ENCODE measurements at places on chromosomes 4 and X.

GRCh38 chrX:6052111-6052745, 176.4 kb downstream of the NLGN4X start:
- no peaks in the 10 kb centered on the region for H3K36me3 ChIP-seq
- H3K4me3 ChIP-seq: no peak overlapping the region
- DNase-seq: no peak
- H3K27ac ChIP-seq: no peak overlapping the region
- no peaks in the 10 kb centered on the region for H3K27me3 ChIP-seq

DNA sequence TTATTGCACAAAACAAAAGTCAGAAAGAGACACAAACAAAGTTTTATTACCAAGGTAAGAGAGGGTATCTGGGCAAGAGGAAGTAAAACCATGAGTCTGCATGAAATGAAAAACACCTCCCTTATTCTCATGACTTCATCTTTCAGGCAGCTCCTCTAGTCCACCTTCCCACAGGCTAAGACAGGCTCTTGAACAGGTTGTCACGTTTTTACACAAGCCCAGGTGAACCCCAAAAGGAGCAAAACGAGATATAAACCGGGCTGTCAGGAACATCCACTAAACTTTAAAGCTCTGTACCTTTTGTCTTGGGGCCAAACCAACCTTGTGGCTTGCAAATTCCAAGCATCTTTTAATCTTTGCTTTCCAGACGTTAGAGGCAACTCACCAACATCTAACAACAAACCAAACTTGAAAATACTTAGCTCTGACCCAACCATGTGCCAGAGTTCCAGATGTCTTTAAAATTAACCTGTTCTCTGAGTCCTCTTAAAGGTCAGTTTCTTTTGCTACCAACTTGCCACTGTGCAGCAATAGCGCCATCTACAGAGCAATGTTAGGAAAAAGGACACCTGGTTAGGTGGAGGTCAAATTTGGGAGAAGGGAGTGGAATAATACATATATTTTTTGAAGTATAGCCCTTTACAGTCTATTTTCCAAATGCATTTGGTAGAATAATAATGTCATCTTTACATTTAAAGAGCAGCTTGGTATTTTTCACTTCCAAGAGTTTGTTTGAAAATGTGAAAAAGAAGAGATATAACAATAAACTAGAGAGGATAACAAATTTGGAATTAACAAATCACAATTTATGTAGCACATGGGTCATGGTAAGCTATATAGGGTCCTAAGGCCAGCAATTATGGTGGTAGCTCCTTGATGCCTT, 73.1 kb downstream of the QRFPR start:
- H3K4me3 ChIP-seq: no peak overlapping the region
- no peaks in the 10 kb centered on the region for H3K4me1 ChIP-seq
- H3K36me3 ChIP-seq: no peaks in the 10 kb centered on the region
- H3K27me3 ChIP-seq: no peaks in the 10 kb centered on the region
- H3K27ac ChIP-seq: no peak overlapping the region

GRCh38 chrX:24025741-24026403, 1.1 kb downstream of the KLHL15 start:
- no peaks in the 10 kb centered on the region for H3K4me1 ChIP-seq
- peak overlapping the region; percentile 86 for H3K27ac ChIP-seq
- H3K4me3 ChIP-seq: peak overlapping the region; percentile 84
- no peaks in the 10 kb centered on the region for H3K27me3 ChIP-seq
- H3K36me3 ChIP-seq: no peaks in the 10 kb centered on the region

DNA sequence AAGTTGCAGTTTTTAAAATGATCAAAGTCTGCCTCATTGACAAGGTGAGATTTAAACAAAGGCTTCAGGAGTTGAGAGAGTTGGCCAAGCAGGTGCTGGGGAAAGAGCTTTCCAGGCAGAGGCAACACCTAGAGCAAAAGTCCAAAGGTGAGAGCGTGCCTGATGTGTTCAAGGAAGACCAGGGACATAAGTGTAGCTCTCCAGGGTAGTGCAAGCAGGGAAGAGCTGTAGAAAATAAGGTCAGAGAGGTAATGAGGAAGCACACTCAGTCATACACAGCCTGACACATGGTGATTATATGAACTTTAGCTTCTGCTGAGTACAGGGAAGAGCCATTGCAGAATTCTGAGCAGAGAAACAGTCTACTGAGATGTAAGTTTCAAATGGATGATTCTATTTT, 265.0 kb upstream of the NWD2 start:
- H3K4me3 ChIP-seq: no peak overlapping the region
- H3K27ac ChIP-seq: no peak overlapping the region
- H3K27me3 ChIP-seq: no peaks in the 10 kb centered on the region
- H3K36me3 ChIP-seq: no peaks in the 10 kb centered on the region
- DNase-seq: no peak

DNA sequence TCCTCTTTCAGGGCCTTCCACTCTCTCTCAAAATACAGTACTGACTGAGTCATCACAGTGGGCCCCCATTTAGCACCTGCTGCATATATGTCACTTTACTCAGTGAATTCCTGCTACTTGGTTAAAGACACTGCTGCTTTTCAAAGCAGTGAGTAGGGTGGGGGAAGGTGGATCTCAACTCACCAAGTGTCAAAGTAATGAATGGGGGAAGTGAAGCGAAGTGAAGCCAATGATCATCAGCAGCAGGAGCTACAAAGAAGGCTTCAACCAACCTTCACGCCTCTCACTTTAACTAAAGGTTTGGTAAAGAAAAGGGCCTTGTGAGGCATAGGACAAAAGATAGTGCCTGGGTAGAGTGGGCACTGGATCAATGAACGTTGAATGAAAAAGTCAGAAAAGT, 424.1 kb downstream of the SMARCA1 start:
- no peaks in the 10 kb centered on the region for H3K4me1 ChIP-seq
- H3K27ac ChIP-seq: no peak overlapping the region
- no peak for DNase-seq
- no peaks in the 10 kb centered on the region for H3K36me3 ChIP-seq
- H3K27me3 ChIP-seq: no peaks in the 10 kb centered on the region

DNA sequence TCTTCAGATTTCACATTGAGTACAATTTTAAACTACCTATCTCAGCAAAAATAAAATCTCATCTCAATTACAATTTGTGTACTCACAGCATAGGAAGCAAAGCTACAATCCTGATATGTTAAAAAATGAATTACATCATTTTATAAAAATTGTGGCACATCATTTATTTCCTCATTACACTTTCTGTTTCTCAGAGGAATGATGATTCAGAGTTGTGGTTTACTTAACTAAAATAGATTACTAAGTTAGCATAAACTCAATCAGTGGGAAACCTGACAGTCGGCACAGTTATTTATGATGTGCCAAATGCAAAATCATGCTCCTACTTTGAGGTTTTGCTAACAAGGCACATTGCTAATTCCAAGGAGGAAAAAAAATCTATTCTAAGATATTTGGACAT, 325.0 kb downstream of the FBXO8 start:
- H3K4me3 ChIP-seq: no peak overlapping the region
- H3K36me3 ChIP-seq: no peaks in the 10 kb centered on the region
- H3K27me3 ChIP-seq: no peaks in the 10 kb centered on the region
- no peaks in the 10 kb centered on the region for H3K4me1 ChIP-seq

- no peak overlapping the region for H3K27ac ChIP-seq
- peaks cover 3% of the 10 kb centered on the region for H3K27me3 ChIP-seq
- no peaks in the 10 kb centered on the region for H3K36me3 ChIP-seq
- no peak for DNase-seq
- H3K4me1 ChIP-seq: no peaks in the 10 kb centered on the region
These were observed 532.8 kb downstream of the RPA4 start for GRCh38 chrX:97416461-97416860.

- H3K4me1 ChIP-seq: peaks cover 7% of the 10 kb centered on the region
- H3K36me3 ChIP-seq: no peaks in the 10 kb centered on the region
- peak; percentile 73 for DNase-seq
- no peaks in the 10 kb centered on the region for H3K27me3 ChIP-seq
- H3K4me3 ChIP-seq: peak overlapping the region; percentile 86
These were observed 855 bp downstream of the KLF3 start for GRCh38 chr4:38664706-38665401.

DNA sequence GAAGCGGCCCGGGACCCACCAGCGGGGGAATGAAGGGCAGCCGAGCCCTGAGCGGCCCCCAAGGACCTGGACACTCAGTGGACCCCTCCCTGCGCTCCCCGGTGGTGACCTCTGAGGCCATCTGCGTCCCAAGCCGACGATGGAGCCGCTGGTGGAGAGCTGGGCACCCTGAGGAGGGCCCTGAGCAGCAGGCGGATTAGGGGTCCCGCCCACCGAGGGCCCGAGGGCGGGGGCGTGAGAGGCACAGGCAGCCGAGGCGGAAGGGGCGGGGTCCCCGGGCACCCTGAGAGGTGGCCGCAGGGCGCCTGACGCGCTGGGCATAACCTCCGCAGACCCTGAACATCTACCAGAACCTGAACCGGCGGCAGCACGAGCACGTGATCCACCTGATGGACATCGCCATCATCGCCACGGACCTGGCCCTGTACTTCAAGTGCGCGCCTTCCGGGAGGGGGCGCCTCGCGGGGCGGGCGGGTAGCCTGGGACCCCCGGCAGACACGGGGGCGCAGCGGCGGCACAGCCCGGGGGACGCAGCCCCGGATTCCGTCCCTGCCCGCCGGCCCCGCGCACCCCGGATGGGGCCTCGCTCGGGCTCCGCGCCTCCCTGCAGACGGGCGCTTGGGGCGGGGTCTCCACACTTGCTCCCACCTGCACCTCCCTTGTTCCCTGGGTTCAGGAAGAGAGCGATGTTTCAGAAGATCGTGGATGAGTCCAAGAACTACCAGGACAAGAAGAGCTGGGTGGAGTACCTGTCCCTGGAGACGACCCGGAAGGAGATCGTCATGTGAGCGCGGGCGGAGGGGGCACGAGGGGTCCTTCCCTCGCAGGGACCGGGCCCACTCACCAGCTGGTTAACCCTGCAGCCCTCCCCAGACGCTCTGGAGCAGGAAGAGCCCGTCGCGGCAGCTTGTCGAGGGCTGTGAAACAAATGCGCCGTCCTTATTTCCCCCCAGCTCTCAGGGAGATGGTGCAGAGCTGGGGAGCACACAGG, 10.3 kb downstream of the ATP5ME start:
- peaks cover 51% of the 10 kb centered on the region for H3K27me3 ChIP-seq
- no peak overlapping the region for H3K27ac ChIP-seq
- DNase-seq: no peak
- H3K4me1 ChIP-seq: peaks cover 9% of the 10 kb centered on the region
- H3K36me3 ChIP-seq: no peaks in the 10 kb centered on the region

GRCh38 chrX:43958529-43958928, 14.7 kb downstream of the NDP start:
- H3K27me3 ChIP-seq: no peaks in the 10 kb centered on the region
- no peak overlapping the region for H3K4me3 ChIP-seq
- H3K4me1 ChIP-seq: no peaks in the 10 kb centered on the region

DNA sequence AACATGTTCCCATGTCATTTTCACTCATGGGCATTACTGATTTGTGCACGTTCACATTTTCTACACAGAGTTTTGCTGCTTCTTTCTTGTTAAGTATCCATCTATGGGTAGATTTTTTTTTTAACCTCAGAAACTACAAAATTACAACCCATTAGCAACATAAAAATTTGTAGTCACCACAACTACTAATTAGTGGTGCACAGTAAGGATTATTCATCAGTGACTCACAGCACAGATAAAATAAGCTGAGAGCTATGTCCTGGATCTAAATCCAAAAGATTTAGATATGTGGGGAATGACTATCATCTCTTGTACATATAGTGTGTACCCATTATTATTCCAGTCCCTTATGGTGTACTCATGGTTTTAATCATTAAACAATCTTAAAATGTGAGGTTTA, 19.7 kb upstream of the AMELX start:
- no peaks in the 10 kb centered on the region for H3K27me3 ChIP-seq
- DNase-seq: peak; percentile 50
- no peak overlapping the region for H3K4me3 ChIP-seq
- no peaks in the 10 kb centered on the region for H3K36me3 ChIP-seq
- H3K27ac ChIP-seq: no peak overlapping the region

DNA sequence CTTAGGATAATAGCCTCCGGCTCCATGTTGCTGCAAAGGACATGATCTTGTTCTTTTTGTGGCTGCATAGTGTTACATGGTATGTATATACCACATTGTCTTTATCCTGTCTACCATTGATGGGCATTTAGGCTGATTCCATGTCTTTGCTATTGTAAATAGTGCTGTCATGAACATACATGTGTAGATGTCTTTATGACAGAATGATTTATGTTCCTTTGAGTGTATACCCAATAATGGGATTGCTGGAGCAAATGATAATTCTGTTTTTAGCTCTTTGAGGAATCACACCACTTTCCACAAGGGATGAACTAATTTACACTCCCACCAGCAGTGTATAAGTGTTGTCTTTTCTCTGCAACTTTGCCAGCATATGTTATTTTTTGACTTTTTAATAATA, 4.6 kb downstream of the RAB33B start:
- no peak overlapping the region for H3K4me3 ChIP-seq
- peaks cover 8% of the 10 kb centered on the region for H3K4me1 ChIP-seq
- DNase-seq: no peak
- no peak overlapping the region for H3K27ac ChIP-seq

DNA sequence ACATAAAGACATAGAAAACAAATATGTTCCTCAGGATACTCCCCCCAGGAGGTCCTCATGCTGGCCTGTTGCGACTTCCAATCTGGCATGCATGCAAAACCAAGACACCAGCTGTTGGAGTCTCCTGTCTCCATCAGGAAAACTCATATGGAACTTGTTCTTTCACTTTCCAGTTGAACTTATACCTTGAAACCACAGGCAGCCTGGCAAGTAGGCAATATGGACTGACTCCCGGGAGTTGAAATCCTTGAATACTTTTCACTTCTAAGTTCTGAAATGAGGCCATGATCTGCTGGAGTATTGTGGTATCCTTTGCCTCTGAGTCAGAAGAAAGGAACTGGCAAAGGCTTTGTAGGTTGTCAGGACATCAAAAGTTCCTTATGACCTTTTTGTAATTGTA, 444.2 kb downstream of the IDS start:
- H3K27me3 ChIP-seq: no peaks in the 10 kb centered on the region
- no peak overlapping the region for H3K4me3 ChIP-seq

- no peaks in the 10 kb centered on the region for H3K4me1 ChIP-seq
- H3K27ac ChIP-seq: no peak overlapping the region
- H3K4me3 ChIP-seq: no peak overlapping the region
- no peaks in the 10 kb centered on the region for H3K27me3 ChIP-seq
- DNase-seq: peak; percentile 33
These were observed 333.8 kb downstream of the ANK2 start for GRCh38 chr4:113383111-113383785.

DNA sequence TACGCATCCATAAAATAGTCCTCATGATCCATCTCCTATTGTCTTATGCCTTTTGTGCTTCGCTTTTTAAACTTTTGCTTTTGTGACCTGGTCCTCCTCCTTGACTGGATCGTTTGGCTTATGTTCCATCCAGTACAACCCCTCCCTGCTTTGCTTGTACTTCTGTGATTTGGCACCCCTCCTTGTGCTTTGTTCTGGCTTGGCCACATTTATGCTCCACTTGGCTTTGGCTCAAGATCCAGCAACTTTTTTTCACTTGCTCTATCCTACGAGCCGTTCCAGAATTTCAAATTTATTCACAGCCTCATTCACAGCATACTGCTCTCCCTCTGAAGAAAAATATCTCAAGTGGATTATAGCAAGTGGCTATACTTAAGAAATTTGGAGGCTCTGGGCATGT, 28.0 kb upstream of the GLRA2 start:
- H3K4me1 ChIP-seq: no peaks in the 10 kb centered on the region
- no peak overlapping the region for H3K27ac ChIP-seq
- no peaks in the 10 kb centered on the region for H3K27me3 ChIP-seq

- H3K4me3 ChIP-seq: no peak overlapping the region
- DNase-seq: no peak
- H3K27ac ChIP-seq: no peak overlapping the region
- H3K36me3 ChIP-seq: no peaks in the 10 kb centered on the region
- no peaks in the 10 kb centered on the region for H3K4me1 ChIP-seq
- H3K27me3 ChIP-seq: no peaks in the 10 kb centered on the region
These were observed 287.7 kb downstream of the CPXCR1 start for GRCh38 chrX:89034679-89035078.

- H3K4me3 ChIP-seq: no peak overlapping the region
- peaks cover 5% of the 10 kb centered on the region for H3K4me1 ChIP-seq
- DNase-seq: peak; percentile 10
These were observed 6.9 kb upstream of the HELT start for GRCh38 chr4:185011408-185011807.

Measured in mesenchymal stem cell (in vitro differentiated cells and primary cell).